Stimulated activated CD8-positive, alpha-beta memory T cell treated with anti-CD3 and anti-CD28 coated beads, Interleukin-2, amount 100 ng/mL, for 1 hour (primary cell): ENCODE measurements at places on chromosomes 12 and 14.

- no peak for DNase-seq
These were observed 117.0 kb upstream of the RFLNA start for GRCh38 chr12:124177951-124178316.

DNA sequence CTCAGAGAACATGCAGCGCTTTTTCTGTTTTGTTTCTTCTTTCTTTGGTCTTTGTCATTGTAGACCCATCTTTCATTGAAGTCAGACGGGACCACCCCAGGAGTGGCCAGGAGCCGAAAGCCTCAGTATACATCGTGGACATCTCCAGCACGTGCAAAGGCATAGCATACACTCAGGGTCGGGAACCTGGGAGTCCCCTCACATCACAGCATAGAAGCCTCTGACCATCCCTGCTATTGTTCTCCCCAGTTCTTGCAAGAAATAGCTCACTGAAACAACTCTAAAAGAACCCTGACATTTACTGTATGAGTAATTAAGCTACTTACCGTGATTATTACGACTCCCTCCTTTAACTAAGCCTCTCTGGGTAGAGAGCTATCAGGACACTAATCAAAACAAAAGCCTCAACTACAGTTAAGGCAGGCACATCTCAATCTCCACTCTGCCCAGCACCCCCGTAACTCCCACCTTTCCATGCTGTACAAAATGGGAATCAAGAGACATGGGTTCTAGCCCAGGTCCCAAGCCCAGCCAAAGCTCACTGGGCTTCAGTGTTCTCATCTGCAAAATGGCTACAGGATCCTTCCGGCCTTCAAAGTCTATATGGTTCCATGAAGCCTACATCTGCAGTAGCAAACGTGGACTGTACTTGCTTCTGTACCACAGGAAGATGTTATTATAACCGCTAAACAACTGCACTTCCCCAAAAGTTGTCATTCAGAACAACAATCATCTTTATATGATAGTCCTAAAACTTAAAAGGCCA lies 6.7 kb downstream of the CCDC88C start:
- DNase-seq, result no peak

GRCh38 chr12:72491426-72491825 lies 219.3 kb downstream of the TRHDE start:
- DNase-seq, result no peak

- no peak for DNase-seq
These were observed 20.9 kb downstream of the AKAP6 start for GRCh38 chr14:32350020-32350419.

DNA sequence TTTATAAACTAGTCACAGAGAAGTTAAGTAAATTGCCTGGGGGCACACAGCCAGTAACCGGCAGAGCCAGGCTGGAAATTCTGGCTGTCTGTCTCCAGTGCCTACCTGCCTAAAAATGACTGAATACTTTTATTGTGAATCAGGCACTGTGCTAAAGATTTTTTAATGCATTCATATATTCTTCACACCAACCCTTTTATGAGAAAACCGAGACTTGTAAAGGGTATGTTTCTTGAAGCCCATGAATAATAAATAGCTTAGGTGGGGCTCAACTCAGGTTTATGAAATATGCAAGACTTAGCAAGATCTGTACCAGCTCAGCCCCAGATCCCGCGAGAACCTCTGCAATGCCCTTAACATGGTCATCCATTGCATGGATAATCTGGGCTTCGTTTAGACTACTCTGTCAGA lies 60.8 kb downstream of the TMCC3 start:
- no peak for DNase-seq

DNA sequence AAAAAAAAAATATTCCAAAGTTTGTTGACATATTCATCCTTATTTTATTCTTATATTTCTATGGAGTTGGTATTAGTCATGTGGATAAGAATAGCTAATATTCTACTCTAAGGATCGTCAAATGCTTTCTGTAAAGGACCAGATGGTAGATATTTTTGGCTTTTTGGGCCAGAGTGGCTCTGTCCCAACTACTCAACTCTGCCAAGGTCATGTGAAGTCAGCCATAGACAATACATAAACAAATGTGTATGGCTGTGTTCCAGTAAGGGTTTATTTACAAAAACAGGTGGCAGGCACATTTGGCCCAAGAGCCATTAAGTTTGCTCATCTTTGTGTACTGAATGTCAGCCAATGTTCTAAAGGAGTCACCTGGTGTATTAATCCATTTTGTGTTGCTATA lies 131.8 kb downstream of the TBX5 start:
- no peak for DNase-seq

GRCh38 chr14:74527736-74528280 lies 34.2 kb downstream of the ISCA2 start:
- no peak for DNase-seq

DNA sequence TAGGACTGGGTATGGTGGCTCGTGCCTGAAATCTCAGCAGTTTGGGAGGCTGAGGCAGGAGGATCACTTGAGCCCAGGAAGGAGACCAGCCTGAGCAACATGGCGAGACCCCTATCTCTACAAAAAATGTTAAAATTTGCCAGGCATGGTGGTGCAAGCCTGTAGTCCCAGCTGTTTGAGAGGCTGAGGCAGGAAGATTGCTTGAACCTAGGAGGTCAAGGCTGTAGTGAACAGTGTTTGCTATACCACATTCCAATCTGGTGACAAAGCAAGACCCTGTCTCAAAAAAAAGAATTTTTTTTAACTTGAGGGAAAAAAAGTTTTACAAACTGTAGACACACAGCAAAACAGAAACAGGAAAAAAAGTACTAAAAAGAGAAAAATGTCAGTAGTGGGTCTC lies 2.3 kb upstream of the MAP3K9 start:
- no peak for DNase-seq

DNA sequence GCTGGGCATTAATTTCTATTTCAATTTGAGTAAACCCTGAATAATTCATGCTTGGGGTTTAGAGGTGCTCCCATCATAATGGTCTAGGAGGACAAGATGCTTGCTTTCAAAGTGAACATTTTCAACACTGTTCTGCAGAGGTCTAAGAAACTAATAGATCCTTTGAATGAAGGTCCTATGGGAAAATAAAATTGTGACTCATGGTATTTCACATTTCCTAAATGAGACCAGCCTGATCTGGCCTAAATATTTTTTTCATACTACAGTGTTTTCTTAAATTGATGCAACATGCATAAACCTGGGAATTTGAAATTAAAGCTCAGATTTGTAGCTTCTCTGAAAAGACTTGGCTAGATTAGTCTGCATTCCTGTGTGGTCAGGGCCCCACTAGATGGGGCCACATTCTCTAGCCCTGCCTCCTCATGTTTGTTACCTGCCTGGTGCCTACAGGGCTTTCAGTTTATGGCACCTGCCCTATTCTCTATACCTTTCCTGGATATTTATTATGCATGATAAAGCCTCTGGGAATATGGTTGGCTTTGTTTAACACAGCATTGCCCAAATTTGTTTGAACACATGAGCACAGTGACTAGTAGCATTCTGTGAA lies 112.7 kb downstream of the METTL25 start:
- no peak for DNase-seq

GRCh38 chr12:106840243-106840642 lies 65.8 kb downstream of the RIC8B start:
- no peak for DNase-seq

DNA sequence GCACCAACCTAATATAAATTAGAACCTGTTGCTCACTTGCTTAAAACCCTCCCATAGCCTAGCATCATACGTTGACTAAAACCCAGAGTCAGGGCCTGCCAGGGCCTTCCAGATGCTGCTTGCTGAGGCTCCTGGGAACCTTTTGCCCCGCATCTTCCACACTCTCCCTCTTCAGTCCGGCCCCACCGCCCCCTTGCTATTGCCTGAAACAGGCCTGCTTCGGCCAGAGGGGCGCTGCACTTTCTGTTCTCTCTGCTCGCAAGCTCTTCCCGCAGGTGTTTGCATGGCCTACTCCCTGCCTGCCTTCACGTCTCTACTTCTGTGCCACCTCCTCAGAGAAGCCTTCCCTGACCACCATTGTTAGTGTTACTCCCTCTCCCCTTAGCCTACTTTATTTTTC lies 13.7 kb upstream of the TCTN2 start:
- DNase-seq, result no peak

DNA sequence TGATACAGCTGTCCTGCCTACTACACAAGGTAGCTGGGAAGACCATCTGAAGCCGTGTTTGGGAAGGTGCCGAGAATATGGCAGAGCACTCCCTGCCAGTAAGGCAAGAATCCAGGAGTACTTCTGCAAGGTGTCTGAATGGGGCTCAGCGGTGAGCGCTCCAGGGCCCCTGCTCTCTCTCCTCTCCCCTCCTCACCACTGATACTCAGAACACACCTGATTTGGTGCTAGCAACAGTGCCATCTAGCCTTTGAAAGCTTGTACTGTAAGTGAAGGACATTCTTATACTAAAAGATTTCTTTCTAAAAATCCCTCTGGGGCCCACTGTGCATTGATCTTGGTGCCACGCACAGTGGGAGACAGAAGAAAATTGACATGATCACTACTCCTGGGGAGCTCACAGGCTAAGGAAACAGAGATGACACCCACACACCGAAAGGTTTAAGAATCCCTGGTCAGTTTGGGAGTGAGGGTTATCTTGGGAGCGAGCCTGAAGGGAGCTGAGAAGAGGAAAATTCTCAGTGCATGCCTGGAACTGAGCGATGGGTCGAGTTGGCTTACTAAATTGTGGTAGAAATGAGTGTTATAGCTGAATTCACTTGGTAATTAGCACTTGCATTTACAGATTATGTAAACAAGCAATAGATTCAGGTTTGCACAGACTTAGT lies 216.9 kb downstream of the NTF3 start:
- no peak for DNase-seq

DNA sequence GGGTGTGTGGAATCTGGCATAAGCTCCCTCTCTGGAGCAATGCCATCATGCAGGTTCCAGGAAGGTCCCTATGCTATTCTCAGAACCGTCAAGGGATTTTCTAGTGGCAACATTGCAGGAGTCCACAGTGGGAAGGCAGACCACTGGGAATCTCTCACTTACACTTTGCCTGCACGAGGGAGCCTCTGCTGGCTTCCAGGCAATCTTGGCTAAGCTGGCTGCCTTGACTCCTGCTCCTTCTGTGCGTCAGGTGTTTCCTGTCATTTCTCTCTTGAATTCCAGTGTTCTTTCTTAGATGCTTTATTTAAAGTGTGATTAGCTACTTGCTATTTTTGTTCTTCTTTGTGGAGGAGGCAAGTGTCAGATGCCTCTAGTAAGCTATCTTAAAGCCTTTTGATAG lies 414.0 kb upstream of the ATP2B1 start:
- DNase-seq, result no peak

- no peak for DNase-seq
These were observed 202.2 kb downstream of the AEBP2 start for GRCh38 chr12:19641235-19642080.

DNA sequence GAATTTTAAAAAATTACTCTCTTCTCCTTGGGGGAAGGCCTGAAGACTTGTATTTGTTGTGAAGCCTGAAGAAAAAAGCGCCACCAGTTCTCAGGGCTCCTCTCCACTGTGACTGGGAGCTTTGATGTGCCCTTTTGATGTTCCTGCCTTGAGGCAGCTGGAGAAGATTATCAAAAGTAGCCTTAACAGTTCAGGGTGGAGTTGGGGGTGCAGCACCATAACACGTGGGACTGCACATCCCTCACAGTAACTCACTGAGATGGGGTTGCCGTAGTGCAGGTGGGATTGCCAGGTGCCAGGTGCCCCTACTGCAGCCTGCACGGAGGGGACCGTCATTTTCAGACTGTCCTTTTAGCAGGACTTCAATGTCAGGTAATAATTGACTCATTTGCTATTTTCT lies 474.1 kb downstream of the ETNK1 start:
- no peak for DNase-seq
